ENCODE measurements at places on chromosomes 1 and 21.

GRCh38 chr1:154867064-154867825, 2.8 kb downstream of the KCNN3 start:
- DNase-seq, result no peak

DNA sequence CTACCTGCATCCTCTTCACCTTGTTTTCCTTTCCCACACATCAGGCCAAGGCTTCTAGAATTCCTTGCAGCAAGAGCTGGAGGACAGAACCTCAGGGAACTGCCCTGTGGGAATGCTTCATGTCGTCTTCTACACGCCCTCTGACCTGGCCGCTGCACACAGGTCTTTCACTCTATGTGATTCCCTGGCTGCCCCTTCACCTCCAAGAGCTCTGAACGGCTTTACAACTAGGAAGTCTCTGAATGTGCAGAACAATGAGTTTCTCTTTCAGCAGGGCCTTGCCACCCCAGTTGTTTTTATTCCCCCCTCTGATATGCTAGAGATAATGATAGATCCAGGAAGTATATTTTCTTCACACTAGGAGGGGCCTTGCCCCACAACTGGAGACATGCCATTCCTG, 142.6 kb downstream of the CLIC6 start:
- DNase-seq, result no peak

GRCh38 chr1:42142894-42143675, 10.1 kb upstream of the GUCA2B start:
- DNase-seq, result no peak

DNA sequence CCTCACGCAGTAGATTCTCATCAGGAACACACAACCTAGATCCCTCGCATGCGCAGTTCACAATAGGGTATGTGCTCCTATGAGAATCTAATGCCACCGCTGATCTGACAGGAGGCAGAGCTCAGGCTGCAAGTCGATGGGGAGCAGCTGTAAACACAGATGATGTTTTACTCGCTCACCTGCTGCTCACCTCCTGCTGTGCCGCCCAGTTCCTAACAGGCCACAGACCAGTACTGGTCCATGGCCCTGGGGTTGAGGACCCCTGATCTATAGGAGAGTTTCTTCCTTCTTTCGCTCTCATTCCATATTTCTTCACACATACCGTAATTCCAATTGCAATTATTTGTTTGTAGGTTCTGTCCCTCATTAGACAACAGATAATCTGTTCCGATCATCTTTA, 103.4 kb downstream of the CLEC20A start:
- no peak for DNase-seq

DNA sequence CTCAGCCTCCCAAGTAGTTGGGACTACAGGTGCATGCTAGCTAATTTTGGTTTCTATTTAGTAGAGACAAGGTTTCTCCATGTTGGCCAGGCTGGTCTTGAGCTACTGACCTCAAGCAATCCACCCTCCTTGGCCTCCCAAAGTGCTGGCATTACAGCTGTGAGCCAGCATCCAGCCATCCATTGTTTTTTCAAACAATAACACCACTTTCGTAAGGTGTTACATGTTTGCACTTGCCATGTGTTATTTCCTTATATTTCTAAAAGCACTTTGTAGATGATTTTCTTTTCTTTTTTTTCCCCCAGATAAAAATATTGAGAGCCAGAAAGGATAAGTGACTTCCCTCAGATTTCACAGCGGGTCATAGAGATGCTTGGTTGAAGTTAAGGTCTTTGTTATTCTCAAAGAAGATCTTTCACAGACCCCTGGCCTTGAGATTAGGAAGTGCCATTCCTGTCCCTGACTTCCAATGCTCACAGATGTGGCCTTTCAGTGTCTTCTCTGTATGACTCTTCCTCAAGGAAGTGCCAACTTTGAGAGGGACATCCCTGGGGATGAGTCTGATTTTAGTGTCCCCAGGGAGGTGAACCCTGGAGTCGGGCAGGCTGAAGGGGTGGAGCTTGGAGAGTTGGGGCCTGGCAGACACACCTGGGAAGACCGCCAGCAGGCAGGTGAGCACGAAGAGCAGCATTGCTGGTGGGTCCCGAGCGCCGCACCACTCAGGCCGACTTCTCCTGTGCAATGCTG, 6.3 kb downstream of the PIGR start:
- no peak for DNase-seq

DNA sequence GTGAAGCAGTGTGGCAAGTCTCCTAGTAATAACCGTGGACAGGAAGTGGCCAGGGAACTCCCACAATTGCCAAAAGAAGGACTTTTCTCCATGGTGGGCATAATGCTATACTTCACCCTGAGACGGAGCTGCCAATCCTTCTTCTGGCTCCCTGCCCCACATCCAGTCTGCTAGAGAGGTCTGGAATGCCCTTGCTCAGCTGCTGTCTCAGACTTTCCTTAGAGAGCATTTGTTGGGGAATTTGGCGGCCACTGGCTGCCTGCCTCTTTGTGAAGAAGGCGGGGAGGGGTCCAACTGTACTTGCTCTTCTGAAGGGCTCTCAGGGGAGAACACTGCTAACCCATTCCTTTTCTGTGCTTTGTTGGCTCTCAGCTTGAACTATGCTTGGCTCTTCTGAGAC, 123.7 kb upstream of the EDN2 start:
- DNase-seq, result no peak

DNA sequence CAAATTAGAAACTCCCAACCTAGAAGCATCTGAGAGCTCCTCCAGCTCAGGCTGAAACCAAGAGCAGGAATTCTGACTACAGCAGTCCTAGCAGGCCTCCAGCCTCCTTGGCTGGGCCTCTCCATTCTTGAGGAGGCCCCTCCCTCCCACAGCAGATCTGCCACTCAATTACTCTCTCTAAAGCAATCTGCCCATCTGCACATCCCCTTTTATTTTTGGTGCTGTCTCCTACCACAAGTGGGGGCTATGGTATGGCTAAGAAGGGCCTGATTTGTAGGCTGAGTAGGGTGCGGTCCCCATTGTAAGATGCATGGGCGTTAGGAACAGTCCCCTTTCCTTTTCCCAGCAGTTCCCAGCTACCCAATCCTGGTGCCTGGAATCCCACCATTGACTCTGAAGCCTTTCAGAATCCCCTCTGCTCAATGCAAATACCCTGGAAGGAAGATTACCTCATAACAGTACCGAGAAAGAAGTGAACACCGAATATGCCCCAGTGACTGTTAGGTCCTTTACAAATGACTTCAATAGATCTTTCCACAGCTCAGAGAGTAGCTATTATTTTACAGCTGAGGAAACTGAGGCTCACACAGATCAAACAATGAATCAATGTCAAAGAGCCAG, 11.6 kb upstream of the TTC39A start:
- no peak for DNase-seq

GRCh38 chr1:83637009-83637408, 361.9 kb downstream of the TTLL7 start:
- no peak for DNase-seq

GRCh38 chr1:205729945-205730610, 19.9 kb downstream of the NUCKS1 start:
- DNase-seq, result no peak

GRCh38 chr1:30402031-30402430, 321.4 kb downstream of the MATN1 start:
- DNase-seq, result no peak

DNA sequence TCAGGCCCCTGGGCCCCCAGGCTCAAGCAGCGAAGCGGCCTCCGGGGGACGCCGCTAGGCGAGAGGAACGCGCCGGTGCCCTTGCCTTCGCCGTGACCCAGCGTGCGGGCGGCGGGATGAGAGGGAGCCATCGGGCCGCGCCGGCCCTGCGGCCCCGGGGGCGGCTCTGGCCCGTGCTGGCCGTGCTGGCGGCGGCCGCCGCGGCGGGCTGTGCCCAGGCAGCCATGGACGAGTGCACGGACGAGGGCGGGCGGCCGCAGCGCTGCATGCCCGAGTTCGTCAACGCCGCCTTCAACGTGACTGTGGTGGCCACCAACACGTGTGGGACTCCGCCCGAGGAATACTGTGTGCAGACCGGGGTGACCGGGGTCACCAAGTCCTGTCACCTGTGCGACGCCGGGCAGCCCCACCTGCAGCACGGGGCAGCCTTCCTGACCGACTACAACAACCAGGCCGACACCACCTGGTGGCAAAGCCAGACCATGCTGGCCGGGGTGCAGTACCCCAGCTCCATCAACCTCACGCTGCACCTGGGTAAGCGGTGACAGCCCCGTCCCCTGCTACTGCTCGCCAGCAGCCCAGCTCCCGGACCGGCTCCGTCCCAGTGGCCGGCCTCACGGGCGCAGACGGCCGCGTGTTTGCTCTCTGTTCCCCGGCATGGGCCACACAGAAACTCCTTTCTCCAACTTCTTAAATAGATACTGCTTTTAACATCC, 539 bp downstream of the LAMC1 start:
- DNase-seq, result peak; percentile 43

DNA sequence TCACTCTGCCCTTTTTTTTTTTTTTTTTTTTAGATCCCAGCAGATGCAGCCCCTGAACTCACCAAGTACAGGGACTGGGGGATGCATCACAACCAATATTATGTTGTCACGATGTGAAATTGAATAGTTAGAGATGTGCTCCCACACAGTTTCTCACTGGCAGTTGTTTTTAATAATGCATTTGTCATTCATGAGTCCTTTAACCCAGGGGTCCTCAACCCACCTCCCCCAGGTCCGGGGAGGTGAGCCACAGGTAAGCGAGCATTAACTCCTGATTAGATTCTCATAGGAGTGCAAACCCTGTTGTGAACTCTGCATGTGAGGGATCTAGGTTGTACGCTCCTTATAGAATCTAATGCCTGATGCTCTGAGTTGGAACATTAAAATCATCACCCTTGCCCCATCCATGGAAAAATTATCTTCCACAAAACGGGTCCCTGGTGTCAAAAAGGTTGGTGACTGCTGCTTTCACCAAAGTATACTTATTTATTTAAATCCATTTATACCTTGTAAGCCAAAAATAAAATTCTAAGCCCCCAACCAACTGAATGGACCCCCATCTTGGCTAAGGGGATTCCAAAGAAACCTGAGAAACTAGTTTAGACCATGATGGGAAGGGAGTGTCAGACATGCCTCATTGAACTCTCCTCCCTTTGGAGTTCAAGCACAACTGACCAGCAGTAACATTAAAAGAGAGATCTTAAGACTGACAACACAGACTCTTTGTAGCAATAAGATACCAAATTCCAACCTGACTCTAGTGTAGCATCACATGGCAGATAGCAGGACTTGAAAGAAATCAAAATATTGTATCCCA, 119.3 kb upstream of the ATP1A1 start:
- DNase-seq, result no peak

GRCh38 chr1:11893907-11894251, 32.3 kb downstream of the KIAA2013 start:
- no peak for DNase-seq

DNA sequence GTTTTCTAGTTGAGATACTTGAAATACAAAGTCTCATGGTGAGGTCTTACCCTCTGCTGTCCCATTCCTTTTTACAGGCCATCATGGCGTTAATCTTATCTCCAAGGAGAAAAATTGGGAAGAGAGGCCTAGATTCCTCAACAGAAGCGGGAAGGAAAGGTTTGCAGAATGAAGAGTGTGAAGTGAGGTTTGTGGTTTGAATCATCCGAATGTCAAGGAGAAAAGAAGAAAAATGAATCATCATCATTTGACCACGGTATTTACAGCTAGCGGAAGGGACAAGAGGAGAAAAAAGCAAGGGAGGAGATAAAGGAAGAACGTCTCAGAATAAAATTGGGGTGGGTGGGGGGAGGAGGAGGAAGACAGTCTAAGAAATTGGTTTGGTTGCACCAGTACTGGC, 935 bp upstream of the COG2 start:
- no peak for DNase-seq

GRCh38 chr1:171877701-171878100, 36.4 kb downstream of the DNM3 start:
- no peak for DNase-seq

DNA sequence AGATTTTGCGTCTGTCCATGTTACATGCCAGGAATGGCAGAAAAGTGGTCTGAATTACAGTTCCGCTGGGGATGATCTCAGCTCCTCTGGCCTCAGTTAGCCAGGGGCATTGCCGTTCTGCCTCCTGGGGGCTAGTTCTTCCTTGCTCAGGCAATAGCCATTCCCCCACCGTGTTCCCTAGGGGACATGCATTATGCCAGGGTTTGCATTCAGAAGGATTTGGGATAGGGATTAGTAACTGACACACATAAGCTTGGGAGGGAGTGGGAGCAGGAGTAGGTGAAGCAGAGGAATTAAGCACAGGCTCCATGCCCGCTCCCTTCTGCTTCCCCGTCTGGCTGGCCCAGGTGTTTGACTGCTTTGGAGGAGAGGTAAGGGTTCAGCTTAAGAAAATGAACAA, 12.7 kb downstream of the LRRC71 start:
- no peak for DNase-seq

DNA sequence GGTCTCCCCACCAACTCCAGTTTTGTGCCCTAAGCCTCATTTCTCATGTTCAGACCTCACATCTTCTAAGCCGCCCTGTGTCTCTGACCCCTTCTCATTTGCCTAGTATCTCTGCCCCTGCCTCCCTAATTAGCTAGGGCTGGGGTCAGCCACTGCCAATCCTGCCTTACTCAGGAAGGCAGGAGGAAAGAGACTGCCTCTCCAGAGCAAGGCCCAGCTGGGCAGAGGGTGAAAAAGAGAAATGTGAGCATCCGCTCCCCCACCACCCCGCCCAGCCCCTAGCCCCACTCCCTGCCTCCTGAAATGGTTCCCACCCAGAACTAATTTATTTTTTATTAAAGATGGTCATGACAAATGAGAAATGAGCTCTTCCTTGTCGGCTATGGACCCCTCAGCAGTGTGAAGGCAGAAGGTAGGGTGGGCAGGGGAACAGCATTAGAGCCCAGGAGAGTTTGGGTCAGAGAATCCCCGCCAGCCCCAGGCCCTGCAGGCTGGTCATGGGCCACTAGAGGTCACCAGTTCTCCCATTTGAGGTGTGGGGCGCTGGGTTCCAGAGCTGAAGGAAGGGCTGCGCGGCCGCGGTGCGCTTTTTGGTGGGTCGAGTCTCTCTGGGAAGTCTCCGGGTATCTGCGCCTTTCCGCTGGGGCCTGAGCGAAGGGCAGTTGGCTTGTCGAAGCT, 11.5 kb downstream of the ADAMTSL4 start:
- DNase-seq, result no peak

GRCh38 chr1:211479624-211480023, 12.3 kb downstream of the RD3 start:
- no peak for DNase-seq

GRCh38 chr1:166876540-166876838, 425 bp upstream of the TADA1 start:
- DNase-seq, result no peak

GRCh38 chr1:211478376-211478775, 13.6 kb downstream of the RD3 start:
- DNase-seq, result no peak

DNA sequence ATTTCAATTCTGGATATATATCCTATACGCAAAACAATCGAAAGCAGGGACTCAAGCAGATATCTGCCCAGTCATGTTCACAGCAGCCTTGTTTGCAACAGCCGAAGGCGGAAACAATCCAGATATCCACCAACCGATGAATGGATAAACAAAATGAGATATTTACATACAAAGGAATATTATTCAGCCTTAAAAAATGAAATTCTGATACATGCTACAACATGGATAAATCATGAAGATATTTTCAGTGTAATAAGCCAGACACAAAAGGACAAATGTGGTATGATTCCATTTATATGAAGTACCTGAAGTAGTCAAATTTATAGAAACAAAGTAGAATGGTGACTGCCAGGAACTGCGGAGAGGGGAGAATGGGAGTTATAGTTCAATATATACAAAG, 15.6 kb downstream of the GATAD2B start:
- no peak for DNase-seq
